ENCODE measurements at places on chromosomes 7 and 10.

DNA sequence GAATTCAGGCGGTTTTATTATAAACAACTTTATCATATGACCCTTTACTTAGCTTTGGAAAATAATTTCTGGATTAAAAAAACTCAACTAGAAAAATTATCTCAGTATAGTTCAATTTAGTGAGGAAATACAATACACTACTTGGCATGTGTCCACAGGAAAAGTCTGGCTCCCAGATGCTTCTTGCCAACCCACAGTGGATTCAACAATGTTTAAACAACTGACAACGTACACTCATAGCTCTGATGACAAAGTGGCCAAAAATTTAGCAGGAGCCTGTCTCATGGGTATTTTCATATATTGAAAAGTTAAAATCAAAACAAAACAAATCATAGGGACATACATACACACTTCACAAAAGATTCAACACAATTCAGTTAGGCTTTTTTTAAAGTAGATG, 158.8 kb downstream of the SKAP2 start:
- DNase-seq: no peak

DNA sequence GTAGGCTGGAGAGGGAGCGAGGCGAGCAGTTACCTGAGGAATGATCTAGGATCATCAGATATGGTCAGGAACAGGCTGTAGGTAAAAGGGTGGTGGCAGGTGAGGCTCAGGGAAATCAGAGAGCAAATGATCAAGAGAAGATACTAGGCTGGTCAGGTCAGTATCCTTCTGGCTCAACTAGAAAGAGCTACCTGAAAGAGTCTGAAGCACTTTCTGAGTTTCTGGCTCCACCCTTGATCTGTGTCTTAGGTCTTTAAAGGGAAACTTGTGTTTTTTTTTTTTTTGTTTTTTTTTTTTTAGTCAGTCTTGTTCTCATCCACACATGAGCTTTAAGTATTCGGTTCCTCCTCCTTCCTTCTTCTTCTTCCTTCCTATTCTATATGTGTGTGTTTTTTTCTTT, 10.5 kb downstream of the ADAM22 start:
- DNase-seq: no peak

DNA sequence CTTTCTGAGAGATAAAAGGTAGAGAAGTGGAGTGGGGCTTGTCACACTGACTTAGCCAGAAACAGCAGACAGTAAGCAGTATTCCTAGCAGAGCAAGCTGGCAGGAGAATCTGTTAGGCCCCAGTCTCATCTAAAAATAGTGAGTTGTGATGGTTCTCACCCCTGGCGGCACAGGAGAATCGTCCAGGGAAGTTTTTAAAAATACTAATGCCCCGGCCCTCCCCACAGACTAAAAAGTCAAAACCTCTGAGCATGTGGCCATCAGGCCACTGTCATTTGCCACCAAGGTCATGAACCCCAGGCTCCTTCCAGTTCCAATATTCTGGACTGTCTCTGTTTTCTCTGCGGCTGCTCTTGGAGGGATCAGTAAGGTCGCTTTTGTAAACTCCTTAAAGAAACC, 34.0 kb downstream of the LYZL1 start:
- DNase-seq: no peak

DNA sequence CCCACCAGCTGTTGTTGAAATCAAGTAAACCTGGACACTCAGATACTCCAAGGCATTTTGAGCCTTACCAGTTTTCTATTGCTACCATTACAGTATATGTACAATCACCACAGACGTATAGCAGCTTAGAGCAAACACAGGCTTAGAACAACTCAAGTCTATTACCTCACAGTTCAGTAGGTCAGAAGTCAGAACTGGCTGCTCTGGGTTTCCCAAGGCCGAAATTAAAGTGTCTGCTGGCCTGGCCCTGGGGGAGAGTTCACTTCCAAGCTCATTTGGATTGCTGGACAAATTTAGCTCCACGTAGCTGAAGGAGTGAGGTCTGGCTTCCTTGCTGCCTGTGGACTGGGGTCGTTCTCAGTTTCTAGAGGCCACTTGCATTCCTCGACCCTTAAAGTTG, 260.1 kb upstream of the LRRN3 start:
- DNase-seq: no peak

DNA sequence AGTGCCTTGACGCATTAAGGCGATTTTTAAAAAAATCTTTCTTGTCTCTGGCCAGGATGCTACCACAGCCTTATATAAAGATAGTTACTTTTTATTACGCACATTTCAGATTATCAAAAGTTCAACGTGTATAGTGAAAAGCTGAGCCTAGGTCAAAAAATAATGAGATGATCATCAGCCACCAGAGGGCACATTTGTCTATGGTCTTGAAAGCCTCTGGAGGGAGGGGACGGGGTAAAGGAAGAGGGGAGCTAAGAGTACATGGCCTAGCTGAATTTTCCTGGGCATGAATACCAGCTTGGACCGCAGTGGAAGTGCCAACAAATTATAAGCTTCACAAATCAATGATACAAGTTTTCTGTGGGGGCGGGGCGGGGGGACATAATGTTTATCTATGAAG, 285.9 kb upstream of the SMIM30 start:
- no peak for DNase-seq

DNA sequence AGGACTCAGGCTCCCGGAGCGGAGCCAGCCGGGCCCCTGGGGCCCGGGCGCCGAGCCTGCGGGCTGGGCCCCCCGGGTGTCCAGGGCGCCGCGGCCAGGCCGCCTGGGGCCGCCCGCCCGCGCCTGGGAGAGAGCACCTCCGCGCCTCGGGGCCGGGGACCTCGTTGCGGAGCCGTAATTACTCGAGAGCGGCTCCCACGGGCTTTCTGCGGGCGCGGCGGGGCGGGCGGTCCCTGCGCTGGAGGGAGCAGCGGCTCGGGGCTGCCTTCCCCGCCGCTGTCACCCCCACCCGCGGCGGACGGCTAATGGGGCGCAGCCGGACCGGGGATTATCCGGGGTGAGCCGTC, 1.5 kb downstream of the GNB2 start:
- DNase-seq: no peak

DNA sequence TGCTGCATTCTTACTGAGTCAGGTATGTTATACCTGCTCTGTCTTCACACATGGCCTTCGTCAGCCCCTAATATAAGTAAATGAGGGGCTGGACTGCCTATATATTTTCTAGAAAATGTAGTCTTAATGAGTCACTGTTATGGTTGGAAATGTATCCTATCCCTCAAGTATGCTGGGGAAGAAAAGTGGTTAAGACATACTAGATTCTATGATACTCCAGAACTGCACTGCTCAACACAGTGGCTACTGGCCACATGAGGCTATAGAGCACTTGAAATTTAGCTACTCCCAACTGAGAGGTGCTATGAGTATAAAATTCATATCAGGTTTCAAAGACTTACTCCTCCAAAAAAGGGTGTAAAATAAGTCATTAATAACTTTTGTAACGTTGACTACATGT, 104.3 kb upstream of the STEAP1B start:
- no peak for DNase-seq

DNA sequence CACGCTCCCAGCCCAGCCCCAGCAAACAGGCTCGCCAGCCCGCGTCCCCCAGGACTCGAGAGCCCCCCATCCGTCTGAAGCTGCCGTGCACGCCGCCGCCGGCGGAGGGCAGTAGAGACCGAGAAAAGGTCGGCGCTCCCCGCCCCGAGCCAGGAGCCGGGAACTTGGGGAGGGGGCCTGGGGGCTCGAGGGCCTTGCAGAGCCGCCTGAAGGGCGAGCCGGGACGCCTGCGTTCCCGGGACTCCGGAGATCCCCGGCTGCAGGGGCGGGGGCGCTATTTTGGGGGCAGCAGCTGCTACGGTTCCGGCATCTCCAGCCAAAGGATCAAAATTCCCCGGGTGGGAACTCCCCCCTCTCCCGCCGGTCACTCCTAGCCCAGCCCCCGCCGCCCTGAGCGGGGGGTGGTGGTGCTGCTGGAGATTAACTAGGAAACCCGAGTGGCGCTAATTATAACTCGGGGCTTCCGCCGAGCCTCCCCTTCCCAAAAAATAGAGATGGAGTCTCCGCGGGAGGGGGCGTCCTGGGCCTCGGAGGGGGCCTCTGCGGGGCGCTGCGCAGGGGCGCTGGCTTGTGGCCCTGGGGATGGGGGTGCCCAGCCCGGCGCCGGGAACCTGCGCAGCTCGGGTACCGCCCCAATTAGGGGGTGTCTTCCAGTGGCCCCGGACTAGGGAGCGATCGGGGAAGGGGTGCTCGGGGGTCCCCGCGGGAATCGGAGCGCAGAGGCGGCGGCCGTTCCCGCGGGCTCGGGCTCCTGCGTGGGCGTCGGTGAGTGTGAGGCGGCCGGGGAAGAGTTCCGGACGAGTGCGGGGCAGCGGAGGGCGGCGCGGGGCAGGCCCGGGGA, 608 bp downstream of the ACHE start:
- DNase-seq: no peak

DNA sequence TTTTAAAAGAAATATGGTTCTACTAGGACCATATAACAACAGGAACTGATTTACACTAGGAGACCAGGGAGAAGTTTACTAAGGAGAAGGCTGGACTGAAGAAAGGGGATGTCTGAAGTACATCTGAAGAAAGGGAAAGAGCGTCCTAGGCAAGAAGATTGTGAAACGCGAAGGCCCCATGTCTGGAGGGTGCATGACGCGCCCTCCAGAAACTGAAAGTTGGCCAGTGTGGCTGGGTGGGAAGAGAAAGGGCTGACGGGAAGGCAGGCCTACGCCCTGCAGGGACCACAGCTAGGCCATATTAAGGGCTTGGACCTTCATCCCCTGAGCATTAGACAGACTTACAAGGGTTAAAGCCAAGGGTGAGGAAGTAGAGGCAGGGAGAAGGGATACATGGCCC, 158.0 kb downstream of the TRIL start:
- DNase-seq: no peak

DNA sequence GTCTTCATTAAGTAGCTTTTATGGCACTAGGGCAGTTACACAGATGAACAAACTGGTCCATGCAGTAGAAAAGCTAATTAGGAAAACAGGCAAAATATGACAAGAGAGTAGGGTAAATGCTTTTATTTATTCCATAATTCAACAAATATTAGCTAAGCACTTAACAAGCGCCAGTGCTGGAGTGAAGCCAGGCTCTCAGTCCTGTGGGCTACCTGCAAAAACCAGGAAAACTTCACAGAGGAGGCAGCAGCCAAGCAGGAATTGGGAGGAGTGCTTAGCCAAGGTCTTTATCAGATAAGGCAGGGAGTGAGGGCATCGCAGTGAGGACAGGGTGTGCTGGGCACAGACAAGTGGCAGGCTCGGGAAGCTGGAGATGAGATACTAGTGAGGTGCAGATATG, 4.9 kb upstream of the KAT6B start:
- DNase-seq: no peak

DNA sequence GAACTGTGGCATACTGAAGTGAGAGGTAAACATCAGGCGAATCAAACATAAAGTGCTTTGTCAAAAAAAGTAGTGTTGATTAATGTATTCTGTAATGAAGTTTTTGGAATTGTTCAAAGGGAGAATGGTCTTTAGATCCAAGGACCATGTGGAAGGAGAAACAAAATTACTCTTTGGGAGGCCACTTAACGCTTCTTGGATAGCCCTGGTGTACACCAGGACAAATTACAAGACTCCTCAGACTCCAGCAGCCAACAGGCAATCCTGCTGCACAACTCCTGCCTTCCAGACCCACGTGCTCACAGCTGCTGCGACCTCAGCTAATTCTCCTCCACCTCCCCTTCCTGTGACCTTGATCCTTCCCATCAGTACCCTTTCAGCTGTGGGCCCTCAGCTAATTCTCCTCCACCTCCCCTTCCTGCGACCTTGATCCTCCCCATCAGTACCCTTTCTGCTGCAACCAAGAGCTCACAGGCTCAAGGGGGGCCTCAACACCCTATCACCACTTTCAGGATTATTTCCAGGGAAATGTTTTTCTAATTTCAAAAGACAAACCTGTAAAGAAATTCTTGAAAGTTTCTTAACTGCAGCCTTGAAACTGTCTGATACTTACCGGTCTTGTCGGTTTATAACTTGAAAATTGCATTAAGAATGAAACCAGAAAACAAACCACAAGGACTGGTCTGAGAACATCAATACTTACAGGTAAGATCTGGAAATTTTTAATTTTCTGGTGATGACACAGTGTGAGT, 29.7 kb upstream of the DDC start:
- no peak for DNase-seq

GRCh38 chr7:38685851-38686250, 54.7 kb upstream of the AMPH start:
- DNase-seq: no peak

GRCh38 chr7:78955329-78955728, 498.1 kb downstream of the MAGI2 start:
- DNase-seq: no peak

DNA sequence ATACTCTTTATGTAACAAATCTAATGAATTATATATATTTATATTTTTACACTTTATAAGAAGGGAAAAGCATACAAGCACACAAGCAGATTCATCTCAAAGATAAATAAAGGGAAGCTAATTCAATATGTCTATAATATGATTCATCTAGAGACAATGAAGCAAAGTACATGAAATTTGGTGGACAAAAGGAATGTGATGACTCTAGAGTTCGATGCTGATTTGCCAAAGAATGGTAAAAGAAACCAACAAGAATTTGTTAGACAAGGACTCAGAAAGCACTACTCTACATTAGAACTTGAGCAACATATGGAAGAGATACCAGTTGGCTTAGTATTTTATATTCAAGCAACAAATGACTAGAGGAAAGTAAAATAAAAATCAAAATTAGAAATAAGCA, 536.5 kb upstream of the TEX47 start:
- no peak for DNase-seq

- no peak for DNase-seq
Observed at GRCh38 chr7:44136731-44137130, 4.4 kb downstream of the MYL7 start.

GRCh38 chr10:70147259-70147625, 742 bp upstream of the TYSND1 start:
- DNase-seq: no peak

DNA sequence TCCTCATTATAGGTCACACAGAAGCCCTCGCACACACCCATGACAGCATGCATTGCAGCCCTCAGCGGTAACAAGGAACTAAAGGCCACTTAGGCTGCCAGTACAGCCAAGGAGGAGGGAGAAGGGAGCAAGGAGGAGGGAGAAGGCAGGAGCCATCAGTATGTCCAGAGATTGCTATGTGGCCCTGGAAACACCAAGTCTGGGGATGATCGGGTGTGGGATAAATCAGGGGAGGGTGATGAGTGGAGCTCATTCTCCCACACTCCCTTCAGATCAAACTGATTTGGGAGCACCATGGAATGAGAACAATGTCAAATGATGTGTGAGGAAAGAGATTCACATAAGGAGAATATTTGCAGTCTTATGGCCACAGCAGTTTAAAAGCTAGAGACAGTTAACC, 350.9 kb downstream of the TNS3 start:
- no peak for DNase-seq

GRCh38 chr7:117941138-117941810, 68.0 kb upstream of the CTTNBP2 start:
- no peak for DNase-seq
